ENCODE measurements at places on chromosomes 2 and 18.

GRCh38 chr2:110955556-110955955 lies 165.2 kb upstream of the BCL2L11 start:
- no peak for DNase-seq

DNA sequence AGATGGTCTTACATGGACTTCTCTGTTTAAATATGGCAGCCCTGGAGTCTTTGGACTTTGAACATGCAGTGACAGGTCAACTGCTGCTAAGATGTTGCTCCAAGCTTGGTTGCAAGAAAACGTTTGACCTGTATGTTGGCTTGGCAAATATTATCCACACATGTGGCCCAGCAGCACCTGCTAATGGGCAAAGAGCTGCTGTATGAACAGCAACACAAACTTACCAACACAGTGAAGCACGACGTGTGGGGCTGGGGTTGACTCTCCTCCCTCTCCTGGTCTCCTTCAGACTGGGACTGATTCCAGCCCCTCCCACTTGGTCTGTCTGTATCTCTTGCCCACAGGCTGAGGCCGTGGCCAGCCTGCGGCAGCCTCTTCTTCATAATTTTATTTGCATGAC lies 3.8 kb downstream of the KCNE4 start:
- DNase-seq, result no peak

GRCh38 chr2:239378021-239378917 lies 22.6 kb downstream of the HDAC4 start:
- no peak for DNase-seq

DNA sequence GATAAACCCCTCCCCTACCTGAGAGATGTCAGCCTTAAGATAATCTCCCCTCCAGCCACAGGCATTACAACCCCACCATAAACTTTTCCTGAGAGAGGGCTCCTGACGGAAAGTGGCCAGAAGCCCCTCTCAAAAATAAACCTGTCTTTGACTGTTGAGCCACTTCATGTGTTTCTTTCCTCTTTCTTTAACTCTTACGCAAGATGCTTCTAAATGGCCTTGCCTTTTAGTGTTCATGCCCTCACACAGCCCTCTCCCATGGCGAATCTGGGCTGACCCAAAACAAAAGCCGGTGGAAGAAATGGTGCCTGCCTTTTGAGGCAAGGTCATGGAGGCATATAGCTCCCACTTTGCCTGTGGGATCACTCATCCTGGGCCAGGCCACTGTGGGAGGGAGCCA lies 54.4 kb downstream of the NAPG start:
- no peak for DNase-seq

GRCh38 chr2:161321944-161322648 lies 13.9 kb downstream of the PSMD14 start:
- no peak for DNase-seq

DNA sequence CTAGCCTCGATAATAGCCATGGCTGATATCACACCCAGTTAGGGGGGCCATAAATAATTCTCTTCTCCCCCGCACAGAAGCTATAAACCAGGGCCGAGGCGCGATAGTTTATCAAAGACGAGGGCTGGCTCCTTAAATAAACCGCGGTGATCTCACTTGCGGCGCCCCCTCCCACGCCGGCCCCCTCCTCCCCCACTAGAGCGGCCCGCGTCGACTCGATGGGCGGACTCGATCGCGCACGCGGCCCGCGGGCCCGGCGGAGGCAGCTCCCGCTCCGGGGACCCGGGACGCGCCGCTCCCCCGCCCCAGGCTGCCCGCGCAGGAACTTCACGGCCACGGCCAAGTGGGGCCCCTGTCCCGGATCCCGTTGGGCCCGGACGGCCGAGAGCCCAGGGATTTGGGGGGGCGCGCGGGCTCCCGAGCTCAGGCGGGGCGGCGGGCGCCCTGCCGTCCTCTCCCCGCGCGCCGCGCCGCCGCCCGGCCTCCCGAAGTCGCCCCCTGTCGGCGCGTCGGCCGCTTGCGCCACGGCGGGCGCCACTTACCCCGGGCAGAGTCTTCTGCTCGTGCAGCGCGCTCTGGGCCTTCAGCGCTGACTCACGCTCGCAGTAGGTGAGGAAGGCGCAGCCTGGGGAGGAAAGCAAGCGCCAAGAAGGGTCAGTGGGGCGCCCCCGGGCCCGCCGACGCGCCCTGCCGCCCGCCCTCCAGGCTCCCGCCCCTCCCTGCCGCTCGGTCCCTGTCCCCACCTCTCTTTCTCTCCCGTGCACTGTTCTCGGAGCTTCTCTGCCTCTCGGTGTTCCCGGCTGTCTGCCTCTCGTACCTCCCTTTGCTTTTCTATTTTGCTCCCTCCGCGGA lies 80.4 kb downstream of the CELF4 start:
- DNase-seq, result peak; percentile 59

DNA sequence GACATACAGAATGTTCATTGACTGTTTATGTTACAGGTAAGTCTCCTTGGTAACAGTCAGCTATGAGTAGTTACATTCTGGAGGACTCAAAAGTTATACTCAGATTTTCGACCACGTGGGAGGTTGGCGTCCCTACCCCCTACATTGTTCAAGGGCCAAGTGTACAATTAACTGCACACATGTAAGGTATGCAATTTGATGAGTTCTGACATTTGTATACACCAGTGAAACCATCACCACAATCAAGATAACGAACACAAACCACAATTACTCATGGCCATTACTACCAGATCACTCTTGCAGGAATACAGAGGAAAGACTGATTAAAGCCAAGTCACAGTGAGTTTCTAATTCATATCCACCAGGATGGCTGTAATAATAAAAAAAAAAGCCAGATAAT lies 39.6 kb upstream of the LDLRAD4 start:
- DNase-seq, result no peak

DNA sequence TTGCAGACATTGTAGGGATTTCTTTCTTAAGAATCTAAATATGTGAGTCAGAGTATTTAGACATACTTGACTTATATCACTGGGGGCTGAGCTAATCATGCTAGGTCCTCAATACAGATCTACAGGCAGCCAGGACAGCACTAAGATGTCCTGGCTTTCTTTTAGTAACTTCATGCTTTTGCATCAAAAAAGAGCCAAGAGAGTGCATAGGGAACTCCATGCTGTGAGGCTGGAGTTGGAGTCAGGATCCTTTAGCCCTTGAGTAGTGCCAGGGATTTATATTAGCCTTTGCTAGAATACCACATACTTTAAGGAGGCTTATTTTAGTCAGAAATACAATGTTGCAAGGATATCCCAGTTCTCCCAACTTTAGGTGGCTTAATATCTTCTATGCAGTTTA lies 289.7 kb downstream of the CCDC85A start:
- no peak for DNase-seq

DNA sequence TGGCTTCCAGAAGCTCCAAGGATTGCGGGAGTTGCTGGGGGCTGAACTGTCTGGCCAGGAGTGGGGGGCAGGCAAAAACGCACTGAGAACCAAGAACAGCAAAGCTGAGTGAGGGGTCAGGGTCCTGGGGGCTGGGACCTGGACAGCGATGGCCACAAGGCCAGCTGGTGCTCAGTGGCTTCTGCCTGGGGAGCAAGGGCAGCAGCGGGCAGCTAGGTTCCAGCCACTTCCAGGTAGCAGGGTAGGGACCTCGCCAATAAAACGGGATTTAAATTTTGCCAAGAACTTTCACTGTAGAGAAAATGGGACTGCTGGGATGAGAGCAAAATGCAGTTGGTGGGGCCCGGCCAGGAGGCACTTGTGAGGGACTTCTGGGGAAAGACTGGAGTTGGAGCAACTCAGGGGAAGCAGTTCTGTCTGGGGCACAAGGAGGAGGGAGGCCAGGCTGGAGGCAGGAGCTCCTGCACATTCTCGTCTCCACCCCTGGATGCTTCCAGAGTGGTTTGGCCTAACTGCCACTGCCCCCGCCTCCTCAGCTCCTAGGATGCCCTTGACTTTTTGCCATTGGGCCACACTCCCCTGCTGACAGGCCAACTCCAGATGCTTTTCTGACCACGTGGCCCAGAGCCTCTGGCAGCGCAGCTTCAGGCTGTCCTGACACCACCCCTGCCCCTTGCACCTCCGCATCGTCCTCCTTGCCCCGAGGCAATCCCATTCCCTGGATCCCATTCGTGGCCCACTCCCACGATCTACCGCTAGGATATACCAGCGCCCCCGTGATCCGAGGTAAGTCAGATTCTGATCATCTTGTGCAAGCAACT lies 5.5 kb upstream of the CCDC74A start:
- DNase-seq, result no peak

- DNase-seq, result no peak
Observed at GRCh38 chr2:126658319-126658904, 2.5 kb downstream of the GYPC start.

GRCh38 chr18:45764000-45764686 lies 40.2 kb downstream of the SLC14A1 start:
- peak; percentile 29 for DNase-seq

GRCh38 chr2:71157124-71157793 lies 26.8 kb downstream of the MPHOSPH10 start:
- peak; percentile 14 for DNase-seq

- DNase-seq, result no peak
Observed at GRCh38 chr18:43875511-43875910, 598.2 kb upstream of the SYT4 start.

DNA sequence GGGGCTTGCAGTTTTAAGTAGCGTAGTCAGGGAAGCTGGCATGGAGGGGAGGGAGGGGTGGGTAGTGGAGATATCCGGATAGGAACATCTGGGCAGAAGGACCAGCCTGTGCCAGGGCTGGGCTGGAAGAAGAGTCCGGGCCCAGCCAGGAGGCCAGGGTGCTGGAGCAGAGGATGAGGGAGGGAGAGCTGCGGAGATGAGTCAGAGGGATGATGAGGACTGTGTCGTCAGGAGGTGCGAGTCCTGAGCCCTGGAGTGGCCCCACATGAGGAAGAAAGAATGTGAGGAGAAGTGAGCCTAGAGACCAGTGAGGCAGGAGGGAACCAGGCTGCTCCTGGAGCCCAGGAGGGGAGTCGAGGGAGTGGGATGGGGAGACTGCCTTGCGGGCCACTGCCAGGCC lies 82.4 kb downstream of the CTIF start:
- DNase-seq, result no peak

- no peak for DNase-seq
Observed at GRCh38 chr18:50401888-50402287, 27.0 kb downstream of the SKA1 start.

GRCh38 chr2:14700753-14701152 lies 68.2 kb downstream of the LRATD1 start:
- DNase-seq, result no peak

GRCh38 chr2:227716501-227716900 lies 1.3 kb downstream of the SLC19A3 start:
- no peak for DNase-seq

DNA sequence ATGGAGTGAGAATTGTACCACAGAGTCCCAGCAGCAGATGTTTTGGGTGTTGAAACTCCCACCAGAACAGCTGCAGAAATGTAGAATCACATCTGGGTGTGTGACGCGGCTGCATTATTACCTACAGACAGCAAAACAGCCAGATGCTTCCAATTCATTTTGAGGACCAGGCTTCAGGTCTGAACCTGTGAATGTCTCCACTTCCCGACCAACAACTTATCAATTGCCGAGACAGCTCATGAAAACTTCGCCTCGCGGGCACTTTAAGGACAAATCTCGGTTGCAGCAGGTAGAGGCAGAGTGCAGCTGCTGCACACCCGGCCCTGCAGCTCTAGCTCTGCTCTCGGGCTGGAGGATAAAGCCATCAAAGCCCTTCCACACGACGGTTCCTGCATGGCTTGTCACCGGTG lies 202.0 kb downstream of the HRH4 start:
- no peak for DNase-seq

DNA sequence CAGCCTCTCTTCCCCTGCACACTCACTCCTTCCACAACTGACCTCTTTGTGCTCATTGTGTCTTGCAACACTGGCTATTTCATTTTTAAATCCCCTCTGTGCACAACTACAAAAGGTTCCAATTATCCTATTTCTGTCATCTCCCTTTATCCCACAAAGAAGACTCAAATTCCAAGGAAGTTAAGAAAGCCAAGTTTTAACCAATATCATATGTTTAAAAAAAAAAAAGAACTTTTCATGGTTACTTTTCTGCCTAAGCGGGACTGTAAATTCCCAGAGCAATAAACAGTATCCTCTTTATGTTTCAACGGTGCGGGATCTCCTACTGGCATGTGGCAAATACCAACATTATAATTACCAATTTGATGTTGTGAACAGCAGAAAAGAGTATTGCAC lies 83.8 kb downstream of the DOCK10 start:
- DNase-seq, result no peak

DNA sequence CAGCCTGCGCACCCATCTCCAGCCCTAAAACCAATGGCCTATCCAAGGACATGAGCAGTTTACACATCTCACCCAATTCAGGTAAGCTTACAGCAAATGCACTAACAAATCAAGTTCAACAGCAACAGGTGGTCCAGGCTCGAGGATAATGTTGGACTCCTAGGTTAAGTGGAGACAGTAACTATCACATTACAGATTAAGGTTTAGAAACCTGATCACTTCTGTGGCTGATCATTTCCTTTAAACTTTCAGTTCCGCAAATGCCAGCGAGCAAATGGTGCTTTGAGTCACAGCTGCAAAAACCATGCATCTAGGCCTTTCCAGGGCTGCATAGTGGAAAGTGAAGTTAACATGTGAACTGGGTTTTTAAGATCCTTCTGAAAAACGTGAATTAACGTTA lies 259.4 kb downstream of the GBX2 start:
- no peak for DNase-seq

DNA sequence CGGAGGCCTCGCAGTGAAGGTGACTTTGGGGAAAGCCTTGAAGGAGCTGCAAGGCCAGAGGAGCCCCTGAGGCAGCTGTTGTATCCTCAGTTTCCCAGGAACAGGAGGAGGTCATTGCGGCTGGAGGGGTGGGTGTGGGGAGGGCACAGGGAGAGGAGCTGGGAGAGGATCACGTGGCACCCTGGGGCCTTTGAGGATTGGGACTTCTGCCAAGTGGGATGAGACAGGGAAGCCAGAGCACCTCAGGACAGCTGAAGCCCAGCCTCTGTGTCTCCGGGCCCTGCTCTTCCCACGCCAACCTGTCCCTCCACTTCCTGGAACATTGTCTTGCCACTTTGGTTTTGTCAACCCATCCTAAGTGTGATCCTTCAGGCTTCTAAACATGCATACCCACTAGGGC lies 19.4 kb upstream of the RRM2 start:
- no peak for DNase-seq

DNA sequence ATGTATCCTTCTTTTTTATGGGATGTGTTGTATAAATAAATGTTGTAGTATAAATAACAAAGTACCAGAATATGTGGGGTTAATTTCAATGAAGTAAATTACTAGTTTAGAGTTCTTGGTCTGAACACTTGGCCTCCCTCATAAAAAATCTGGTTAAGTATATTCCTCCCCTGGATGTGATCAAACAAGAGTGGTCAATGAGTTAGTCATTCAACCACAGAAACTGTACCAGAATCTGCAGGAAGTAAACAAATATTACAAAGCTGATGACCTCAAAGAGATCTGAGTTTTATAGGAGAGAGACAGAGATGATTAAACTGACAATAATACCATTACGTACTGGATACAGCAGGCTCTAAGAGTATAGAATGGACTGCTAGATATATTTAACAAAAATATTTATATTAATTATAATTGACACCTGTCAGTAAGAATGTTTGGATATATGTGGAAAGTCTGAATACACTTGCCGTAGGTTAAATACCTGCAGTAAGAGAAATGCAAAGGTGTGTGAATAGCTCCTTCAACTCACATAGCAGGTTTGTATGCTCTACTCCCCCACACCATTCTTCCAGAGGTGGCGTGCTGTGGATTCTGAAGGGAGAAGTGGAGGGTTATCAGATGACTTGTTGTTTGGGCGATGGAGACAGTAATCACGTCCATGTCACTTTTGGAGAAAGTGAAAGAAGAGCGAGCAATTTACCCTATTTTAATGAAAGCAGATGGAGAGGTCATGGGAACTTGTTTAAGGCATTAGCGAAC lies 108.3 kb upstream of the LRATD1 start:
- no peak for DNase-seq
